Fibroblast of skin of left quadriceps (primary cell): ENCODE measurements at places on chromosomes 1 and 21.
A peak's percentile ranks its signal among the peaks of the same experiment; 100 is the strongest.

DNA sequence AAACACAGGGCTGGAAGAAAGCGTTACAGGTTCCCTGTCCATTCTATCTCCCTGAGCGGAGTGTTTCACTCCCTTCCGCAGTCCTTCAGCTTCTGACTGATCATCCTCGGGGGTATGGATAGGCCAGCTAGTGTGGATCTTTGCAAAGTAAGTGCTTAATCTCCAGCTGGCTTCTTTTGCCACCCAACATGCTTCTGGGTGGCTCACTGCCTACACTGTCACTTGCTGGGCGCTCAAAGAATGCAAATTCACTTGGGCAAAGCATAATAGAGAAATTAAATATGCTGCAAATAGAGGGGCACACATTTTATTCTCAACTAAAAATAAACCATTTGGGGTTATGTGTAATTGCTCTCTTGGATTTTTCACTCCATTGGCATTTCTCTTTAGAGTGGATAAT is 265.6 kb downstream of the TNR start:
- no peak for DNase-seq

DNA sequence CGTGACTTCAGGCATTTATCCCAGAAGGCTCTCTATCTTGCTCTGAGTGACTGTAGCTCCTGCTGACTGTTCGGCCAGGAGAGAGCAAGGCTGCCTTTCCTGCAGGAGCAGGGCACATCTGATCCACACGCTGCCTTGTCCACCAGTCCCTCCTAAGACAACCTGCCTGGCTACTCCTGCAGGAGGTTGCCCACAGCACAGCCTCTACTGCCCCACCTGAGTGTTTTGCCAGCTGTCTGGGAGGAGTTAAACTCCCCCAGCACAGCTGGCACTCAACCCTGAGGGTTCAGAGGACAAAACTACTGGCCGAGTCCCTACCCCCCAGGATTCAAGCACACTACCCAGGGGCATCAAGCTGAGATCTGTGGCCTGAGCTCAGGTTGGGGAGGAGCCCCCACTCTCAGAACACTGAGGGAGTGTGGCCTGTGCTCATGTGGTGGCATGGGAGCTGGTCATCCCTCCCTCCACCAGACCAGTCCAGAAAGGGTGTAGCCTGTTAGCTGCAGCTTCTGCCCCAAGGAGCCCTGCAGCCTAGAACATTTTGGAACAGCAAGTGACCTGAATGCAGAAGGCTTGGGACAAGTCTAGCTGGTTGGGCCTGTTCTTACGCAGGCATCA is 237.3 kb downstream of the SLC44A5 start:
- DNase-seq = no peak

DNA sequence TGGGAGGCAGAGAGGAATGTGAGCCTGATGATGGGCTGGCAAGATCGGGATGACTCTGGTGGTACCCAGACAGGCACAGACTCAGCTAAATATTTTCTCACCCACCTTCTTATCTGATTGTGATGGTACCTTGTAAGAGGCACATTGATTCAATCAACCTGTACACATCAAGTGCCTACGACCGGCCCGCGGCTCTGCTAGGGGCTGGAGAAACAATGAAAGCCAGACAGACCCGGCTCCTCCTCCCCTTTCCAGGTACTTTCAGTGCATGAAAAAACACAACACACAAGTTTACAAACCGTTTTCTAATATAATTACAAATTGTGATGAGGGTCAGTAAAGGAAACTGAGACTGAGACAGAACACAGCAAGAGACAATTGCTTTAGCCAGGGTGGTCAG is 115.0 kb downstream of the LACTBL1 start:
- no peak for DNase-seq

GRCh38 chr1:219120624-219121544 is 52.8 kb upstream of the LYPLAL1 start:
- peak; percentile 94 for DNase-seq

- DNase-seq = no peak
These were observed 109.7 kb upstream of the CACYBP start for GRCh38 chr1:174890024-174890423.

DNA sequence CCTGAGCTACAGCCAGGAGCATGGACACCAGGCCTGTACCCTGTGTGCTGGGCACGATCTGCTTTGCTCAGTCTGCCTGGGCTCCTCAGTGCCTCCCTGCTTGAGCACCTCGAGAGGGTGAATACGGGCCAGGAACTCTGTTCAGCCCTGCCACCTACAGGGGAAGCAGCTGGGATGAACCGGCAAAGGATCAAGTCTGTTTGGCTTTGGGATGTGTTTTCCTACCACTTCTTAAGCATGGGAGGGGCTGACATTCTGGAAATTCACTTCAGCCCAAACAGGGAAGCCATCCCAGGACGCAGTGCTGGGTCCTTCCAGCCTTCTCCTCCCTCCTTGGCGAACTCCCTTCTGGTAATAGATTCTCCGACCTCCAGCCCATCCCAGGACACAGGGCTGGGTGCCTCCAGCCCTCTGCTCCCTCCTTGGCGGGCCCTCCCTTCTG is 55.8 kb upstream of the SELENON start:
- DNase-seq = peak; percentile 36

- no peak for DNase-seq
These were observed 35.1 kb downstream of the CATSPERE start for GRCh38 chr1:244496186-244496585.

GRCh38 chr21:45406801-45407628 is 2.0 kb downstream of the COL18A1 start:
- no peak for DNase-seq

GRCh38 chr1:1317420-1317819 is 7.0 kb downstream of the INTS11 start:
- DNase-seq = no peak

DNA sequence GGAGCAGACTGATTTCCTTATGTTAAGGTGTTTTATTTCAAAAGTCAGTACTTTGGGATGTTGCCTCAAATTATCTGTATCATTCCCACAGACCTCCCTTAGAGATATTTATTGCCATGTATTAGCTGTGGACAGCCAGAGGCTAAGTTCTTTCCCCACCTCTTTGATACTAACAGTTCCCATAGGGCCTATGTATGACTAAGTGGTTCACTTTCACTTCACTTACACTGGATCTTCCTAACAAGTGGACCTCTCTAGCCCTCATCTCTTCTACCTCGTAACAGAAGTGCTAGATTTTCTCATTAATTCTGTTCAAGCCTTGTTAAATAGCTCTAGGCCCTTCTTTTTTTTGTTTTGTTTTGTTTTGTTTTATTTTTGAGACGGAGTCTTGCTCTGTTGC is 6.2 kb downstream of the TRAF5 start:
- no peak for DNase-seq

GRCh38 chr1:209655411-209656231 is 3.4 kb upstream of the LAMB3 start:
- no peak for DNase-seq

GRCh38 chr1:12457771-12458170 is 160.2 kb downstream of the DHRS3 start:
- DNase-seq = no peak
